Kidney tubule cell (primary cell): ENCODE measurements at places on chromosomes 5 and 9.

- peak; percentile 29 for DNase-seq
Observed at GRCh38 chr9:74496819-74497747, at the start of gene RORB. RORB (plus strand) TSS chr9:74497335; CDS start chr9:74497977, 642 bp downstream.

DNA sequence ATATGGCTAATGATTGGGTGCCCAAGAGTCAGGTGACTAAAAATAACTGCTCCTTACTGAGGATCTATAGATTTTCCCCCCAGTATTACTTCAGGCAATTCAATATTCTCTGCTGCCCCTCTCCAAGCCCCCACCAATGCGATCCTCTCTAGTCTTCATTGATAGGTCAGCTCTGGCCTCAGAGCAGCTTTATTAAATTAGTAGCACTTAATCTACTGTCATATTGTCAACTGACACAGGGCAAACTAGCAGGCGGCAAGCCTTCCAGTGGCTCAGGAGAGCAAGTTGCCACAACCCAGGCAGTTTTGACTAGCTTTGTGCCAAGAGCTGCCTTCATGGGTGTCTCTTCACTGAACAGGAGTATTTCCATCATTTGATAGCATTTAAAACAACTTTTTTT, 462.9 kb downstream of the BNC2 start:
- no peak for DNase-seq

DNA sequence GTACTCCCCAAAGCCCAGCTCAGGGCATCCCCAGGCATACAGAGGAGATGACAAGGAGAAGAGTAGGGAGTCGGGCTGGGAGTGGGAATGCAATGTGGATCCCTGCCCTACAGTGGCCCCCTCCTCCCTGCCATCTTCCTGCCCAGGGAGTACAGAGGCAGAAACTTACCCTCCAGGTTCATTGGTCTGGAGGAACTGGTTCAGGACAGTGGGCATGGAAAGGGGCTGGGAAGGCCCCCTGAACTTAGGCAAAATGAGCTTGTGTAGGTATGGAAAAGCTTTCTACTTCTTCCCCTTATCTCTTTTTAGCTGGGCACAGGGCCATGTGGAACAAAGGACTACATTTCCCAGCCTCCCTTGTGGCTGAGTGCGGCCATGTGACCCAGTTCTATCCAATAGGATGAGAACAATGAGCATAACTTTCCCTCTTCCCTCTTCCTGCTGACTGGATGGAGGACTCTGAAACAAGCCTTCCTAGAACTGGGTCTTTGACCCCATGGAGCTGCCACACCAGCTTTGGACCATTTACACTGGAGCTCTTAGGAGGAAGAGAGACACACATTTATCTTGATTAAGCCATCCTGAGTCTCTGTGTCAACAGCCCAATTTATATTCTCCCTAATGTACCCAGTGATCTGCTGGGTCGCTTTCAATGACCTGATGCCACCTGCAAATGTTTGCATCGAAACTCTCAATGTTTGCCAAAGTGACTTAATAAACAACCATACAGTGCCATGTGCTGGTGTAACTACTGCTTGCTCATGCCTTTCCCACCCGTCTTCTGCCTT, 25.0 kb upstream of the HMCN2 start:
- peak; percentile 75 for DNase-seq

DNA sequence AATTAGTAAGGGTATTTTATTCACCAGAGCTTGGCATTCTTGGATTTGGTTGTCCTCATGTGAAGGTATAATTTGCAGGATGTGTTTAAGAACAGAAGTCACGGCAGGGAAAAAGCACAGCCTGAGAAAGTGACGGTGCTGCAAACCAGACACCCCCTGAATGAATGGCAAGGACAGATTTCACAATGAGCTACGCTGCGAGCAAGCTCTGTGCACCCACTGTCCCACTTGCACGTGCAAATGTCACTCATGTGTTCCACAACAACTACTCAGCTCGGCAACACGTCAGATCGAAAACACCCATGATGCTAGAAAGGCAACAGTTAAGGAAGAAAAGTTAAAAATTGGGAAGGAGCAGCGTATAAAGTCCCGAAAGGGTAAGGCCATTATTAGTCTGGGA, 168.9 kb downstream of the ROR2 start:
- DNase-seq, result no peak

- DNase-seq, result no peak
Observed at GRCh38 chr9:28134446-28134976, 561.2 kb upstream of the C9orf72 start.

DNA sequence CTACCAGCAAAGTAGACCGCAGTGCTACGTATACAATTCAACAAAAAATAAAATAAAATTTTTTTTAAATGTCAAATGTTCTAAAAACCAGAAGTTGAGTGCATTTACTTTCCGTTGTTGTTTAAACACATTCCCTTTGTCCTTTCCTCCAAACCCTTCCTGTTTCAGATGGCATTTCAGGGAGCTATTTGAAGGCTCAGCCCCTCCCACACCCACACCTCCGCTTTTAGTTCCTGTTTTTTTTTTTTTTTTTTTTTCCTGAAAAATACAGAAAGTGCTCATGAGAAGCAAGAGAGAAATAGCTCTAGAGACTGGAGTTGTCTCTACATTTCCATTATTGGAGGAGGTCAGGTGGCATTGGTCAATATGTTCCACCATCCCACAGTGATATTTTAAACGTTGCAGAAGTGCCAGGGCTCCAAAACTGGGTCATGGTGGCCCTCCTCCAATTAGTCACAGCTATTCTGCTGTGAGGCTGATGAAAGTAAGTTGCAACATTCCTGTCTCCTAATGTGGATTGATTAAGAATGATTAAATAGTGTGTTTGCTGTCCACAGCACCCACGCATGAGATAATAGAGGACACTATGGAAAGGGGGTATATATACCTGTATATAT, 106.9 kb downstream of the GABRG2 start:
- DNase-seq, result no peak

- DNase-seq, result no peak
Observed at GRCh38 chr5:158155067-158155466, 296.1 kb upstream of the CLINT1 start.

DNA sequence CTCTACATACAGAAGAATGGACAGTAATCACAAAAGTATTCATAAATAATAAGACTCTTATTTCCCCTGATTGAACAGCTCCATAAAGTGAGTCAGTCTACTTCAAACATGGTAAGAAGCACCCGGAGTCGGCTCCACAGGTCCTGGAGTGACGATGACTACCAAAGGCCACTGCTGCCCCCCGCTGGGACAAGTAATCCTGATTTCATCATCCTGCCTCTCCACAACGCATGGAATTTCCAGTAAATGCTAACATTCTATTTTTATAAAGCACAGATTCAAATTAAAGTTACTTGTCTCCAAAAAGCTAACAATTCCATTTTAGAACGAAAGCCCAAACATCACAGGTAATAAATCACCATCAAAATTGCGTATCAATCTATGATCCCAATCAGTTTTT, 16.2 kb downstream of the ATPSCKMT start:
- peak; percentile 79 for DNase-seq

GRCh38 chr5:32443145-32443540, 1.4 kb downstream of the ZFR start:
- DNase-seq, result peak; percentile 47

- DNase-seq, result no peak
Observed at GRCh38 chr5:62561896-62562295, 16.7 kb upstream of the LRRC70 start.
